ENCODE measurements at places on chromosomes 11 and 22. TPM values are rescaled to one million over a fixed set of nuclear protein-coding genes. Genes with fewer than 3 reads are reported as not detected.

The ARHGAP8 gene
- polyA plus RNA-seq, result 0.05 TPM

DNA sequence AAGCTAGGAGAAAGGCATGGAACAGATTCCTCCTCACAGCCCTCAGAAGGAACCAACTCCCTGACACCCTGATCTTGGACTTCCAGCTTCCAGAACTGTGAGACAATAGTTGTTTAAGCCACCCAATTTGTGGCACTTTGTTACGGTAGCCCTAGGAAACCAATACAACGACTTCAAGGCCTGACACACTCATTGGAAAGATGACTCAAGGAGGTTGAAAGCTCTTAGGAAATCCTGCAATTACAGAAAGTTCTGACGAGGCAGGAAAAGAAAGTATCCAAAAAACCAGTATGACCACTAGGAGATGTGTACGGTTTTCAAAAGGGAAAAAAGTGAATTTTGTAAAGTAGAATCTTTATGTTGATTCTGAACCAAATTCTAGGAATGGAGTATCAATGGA, 161.4 kb downstream of the SWAP70 start:
- DNase-seq, result no peak
- peaks cover 12% of the 10 kb centered on the region for H3K36me3 ChIP-seq
- H3K4me3 ChIP-seq, result no peak overlapping the region
- H3K27ac ChIP-seq, result no peak overlapping the region

DNA sequence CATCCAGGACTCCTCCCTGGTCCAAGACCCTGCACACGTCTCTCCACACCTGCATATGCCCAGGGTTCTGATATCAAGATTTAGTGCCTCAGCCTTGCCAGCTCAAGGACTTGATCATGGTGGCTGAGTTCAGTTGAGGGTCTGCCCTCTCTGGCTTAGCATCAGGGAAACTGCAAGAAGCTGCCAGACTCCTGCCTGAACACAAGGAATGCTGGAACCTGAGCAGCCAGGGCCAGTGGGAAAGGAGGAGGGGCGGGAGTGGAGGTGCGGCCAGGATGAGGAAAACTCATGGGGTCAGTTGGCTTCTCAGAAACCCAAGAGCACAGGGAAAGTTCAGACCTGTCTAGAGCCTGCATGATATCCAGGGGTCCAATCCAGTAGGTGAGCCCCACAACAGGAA, 546.1 kb downstream of the BUD13 start:
- peak overlapping the region; percentile 11 for H3K27ac ChIP-seq
- H3K27me3 ChIP-seq, result no peaks in the 10 kb centered on the region
- no peak for DNase-seq
- no peaks in the 10 kb centered on the region for H3K4me1 ChIP-seq
- H3K4me3 ChIP-seq, result no peak overlapping the region

DNA sequence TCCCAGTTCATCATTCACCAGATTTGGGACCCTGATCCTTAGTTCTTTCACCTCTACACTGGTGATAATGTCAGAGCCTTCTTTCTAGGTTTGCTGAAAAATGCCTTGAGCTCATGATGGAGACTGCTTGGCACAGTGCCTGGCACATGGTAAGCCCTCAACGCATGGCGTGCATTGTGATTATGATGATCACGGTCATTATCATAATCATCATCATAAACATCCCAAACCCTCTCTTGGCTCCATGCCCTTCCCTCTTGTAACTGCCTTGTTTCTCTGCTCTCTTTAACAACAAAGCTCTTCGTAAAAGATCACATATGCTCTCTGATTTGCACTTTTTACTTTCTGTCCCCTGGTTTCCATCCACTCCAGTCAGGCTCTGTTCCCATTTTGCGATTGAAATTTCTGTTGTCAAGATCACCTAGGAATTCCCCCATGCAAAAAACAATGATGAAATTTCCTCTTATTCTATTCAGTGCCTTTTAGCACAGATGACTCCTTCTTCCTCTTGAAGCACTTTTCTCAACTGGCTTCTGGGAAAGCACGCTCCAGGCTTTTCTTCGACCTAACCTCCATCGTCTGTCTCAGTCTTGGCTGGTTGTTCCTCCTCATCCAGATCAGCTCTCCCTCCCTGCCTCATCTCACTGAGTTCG, 479.1 kb downstream of the OPCML start:
- no peak overlapping the region for H3K27ac ChIP-seq
- no peaks in the 10 kb centered on the region for H3K4me1 ChIP-seq
- H3K36me3 ChIP-seq, result no peaks in the 10 kb centered on the region
- H3K27me3 ChIP-seq, result no peaks in the 10 kb centered on the region

- no peaks in the 10 kb centered on the region for H3K36me3 ChIP-seq
- DNase-seq, result no peak
- peaks cover 17% of the 10 kb centered on the region for H3K4me1 ChIP-seq
- no peak overlapping the region for H3K27ac ChIP-seq
- no peaks in the 10 kb centered on the region for H3K27me3 ChIP-seq
Measured at GRCh38 chr11:116707161-116707629, 65.6 kb downstream of the BUD13 start.

DNA sequence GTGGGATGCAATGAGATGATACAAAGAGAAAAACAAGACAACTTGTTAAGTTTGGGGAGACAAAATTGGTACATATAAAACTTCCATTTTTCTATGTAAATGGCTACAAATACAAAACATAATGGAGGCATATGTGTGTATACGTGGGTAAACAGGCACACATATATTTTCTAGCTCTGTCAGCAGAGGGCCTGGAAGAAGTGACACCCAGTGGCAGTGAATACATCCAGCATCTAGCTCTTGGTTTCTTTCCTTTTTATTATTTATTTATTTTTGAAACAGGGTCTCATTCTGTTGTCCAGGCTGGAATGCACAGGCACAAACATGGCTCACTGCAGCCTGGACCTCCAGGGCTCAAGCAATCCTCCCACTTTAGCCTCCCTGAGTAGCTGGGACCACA, 5.0 kb upstream of the RASL10A start:
- peaks cover 8% of the 10 kb centered on the region for H3K27me3 ChIP-seq
- no peak overlapping the region for H3K27ac ChIP-seq
- no peak overlapping the region for H3K4me3 ChIP-seq
- H3K4me1 ChIP-seq, result no peaks in the 10 kb centered on the region
- H3K36me3 ChIP-seq, result no peaks in the 10 kb centered on the region
- DNase-seq, result no peak

DNA sequence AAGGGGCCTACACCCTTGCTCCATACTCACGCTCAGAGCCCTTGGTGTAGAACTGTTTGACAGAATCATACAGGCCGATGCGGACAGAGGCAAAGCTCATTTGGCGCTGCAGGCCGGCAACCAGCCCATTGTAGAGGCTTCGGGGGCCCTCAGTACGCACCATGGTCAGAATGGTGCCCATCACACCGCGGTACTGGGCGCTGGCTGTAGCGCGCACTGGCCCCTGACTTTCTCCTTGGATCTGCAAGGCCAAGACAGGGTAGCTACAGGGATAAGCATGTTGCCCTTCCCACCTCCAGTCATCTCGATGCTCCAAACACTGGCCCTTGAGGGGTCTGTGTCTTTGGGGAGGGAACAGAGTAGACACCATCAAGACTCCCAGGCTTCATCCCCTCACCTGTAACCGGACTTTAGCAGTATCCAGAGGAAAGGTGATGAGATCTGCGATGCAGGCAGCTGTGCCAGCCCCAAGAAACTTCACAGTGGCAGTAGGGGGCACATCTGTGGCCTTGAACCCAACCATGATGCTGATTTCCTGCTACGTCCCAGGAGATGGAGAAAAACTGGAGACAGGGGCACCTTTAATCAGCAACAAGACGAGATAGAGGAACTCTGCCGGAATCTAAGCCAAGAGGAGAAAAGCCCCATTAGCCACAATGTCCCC, 4.7 kb downstream of the UCP2 start:
- no peak overlapping the region for H3K4me3 ChIP-seq
- H3K36me3 ChIP-seq, result peaks cover 4% of the 10 kb centered on the region
- H3K27ac ChIP-seq, result no peak overlapping the region
- peaks cover 14% of the 10 kb centered on the region for H3K4me1 ChIP-seq
- DNase-seq, result no peak
- no peaks in the 10 kb centered on the region for H3K27me3 ChIP-seq

DNA sequence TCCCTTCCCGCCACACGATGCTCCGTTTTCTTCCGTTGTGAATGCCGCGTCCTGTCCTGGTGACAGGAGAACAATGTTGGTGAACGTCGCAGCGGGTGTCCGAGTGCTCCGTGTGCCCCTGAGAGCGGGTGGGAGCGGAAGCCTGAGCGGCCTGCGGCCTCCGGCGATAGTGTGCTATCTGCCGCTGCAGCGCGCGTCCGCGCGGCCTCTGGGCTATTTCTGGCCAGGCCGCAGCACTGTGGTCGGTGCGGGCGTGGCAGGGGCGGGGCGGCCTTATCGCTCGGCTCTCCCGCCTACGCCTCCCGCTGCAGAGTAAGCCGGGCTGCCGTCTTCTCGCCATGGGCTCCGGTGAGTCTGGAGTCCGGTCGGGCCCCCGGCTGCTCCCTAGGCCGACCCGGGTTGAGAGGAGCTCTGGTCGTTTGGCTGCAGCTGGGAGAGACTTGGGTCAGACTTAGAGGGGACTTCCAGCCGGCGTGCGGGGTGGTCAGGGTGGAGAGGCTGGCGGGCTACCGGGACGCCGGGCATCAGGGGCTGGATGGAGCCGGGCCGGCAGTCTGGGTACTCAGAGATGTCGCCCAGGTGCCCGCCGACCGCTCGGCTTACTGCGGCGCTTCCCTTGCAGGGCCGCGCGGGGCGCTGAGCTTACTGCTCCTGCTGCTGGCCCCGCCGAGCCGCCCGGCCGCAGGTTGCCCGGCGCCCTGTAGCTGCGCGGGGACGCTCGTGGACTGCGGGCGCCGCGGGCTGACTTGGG, at the start of gene GP1BB:
TSS of gene GP1BB (plus strand) at position 308 of the 751 bp plus-strand sequence. CDS start at position 339, 31 bp downstream.
- H3K4me3 ChIP-seq, result no peak within 1 kb of the TSS
- H3K27ac ChIP-seq, result no peak within 1 kb of the TSS
- no peaks in the 10 kb centered on the region for H3K4me1 ChIP-seq
- H3K36me3 ChIP-seq, result no peaks in the 10 kb centered on the region
- no peaks in the 10 kb centered on the region for H3K27me3 ChIP-seq

The OR51B2 gene
- polyA plus RNA-seq, result not detected

The RIMBP3B gene
- not detected for polyA plus RNA-seq

The TUB gene
- polyA plus RNA-seq, result 11.3 TPM

- no peak overlapping the region for H3K27ac ChIP-seq
- DNase-seq, result peak; percentile 38
- H3K4me3 ChIP-seq, result no peak overlapping the region
- H3K4me1 ChIP-seq, result no peaks in the 10 kb centered on the region
- H3K27me3 ChIP-seq, result no peaks in the 10 kb centered on the region
Measured at GRCh38 chr11:1918436-1919315, 827 bp upstream of the TNNT3 start.

The OR10G4 gene
- not detected for polyA plus RNA-seq

The MEI1 gene
- polyA plus RNA-seq, result not detected

GRCh38 chr22:41925783-41926460, 684 bp downstream of the TNFRSF13C start:
- H3K36me3 ChIP-seq, result no peaks in the 10 kb centered on the region
- no peak overlapping the region for H3K27ac ChIP-seq
- no peak overlapping the region for H3K4me3 ChIP-seq
- peak; percentile 70 for DNase-seq

GRCh38 chr22:28222052-28222451, 303.0 kb upstream of the PITPNB start:
- no peak for DNase-seq
- H3K4me3 ChIP-seq, result no peak overlapping the region
- no peaks in the 10 kb centered on the region for H3K36me3 ChIP-seq
- peaks cover 38% of the 10 kb centered on the region for H3K4me1 ChIP-seq

- DNase-seq, result no peak
- H3K4me1 ChIP-seq, result no peaks in the 10 kb centered on the region
- H3K27me3 ChIP-seq, result no peaks in the 10 kb centered on the region
- H3K4me3 ChIP-seq, result no peak overlapping the region
Measured at GRCh38 chr22:20180640-20181039, 29.8 kb upstream of the CCDC188 start.

GRCh38 chr11:75601494-75601893, 39.4 kb downstream of the SERPINH1 start:
- H3K27ac ChIP-seq, result no peak overlapping the region
- no peaks in the 10 kb centered on the region for H3K27me3 ChIP-seq
- peaks cover 37% of the 10 kb centered on the region for H3K4me1 ChIP-seq
- H3K36me3 ChIP-seq, result no peaks in the 10 kb centered on the region
- no peak overlapping the region for H3K4me3 ChIP-seq
- no peak for DNase-seq

- no peaks in the 10 kb centered on the region for H3K27me3 ChIP-seq
- DNase-seq, result no peak
- H3K4me1 ChIP-seq, result peaks cover 3% of the 10 kb centered on the region
- no peak overlapping the region for H3K4me3 ChIP-seq
- no peak overlapping the region for H3K27ac ChIP-seq
- no peaks in the 10 kb centered on the region for H3K36me3 ChIP-seq
Measured at GRCh38 chr22:26565889-26566288, 24.0 kb downstream of the TPST2 start.

The OR4C6 gene
- not detected for polyA plus RNA-seq

The C11orf86 gene
- 0.08 TPM for polyA plus RNA-seq

DNA sequence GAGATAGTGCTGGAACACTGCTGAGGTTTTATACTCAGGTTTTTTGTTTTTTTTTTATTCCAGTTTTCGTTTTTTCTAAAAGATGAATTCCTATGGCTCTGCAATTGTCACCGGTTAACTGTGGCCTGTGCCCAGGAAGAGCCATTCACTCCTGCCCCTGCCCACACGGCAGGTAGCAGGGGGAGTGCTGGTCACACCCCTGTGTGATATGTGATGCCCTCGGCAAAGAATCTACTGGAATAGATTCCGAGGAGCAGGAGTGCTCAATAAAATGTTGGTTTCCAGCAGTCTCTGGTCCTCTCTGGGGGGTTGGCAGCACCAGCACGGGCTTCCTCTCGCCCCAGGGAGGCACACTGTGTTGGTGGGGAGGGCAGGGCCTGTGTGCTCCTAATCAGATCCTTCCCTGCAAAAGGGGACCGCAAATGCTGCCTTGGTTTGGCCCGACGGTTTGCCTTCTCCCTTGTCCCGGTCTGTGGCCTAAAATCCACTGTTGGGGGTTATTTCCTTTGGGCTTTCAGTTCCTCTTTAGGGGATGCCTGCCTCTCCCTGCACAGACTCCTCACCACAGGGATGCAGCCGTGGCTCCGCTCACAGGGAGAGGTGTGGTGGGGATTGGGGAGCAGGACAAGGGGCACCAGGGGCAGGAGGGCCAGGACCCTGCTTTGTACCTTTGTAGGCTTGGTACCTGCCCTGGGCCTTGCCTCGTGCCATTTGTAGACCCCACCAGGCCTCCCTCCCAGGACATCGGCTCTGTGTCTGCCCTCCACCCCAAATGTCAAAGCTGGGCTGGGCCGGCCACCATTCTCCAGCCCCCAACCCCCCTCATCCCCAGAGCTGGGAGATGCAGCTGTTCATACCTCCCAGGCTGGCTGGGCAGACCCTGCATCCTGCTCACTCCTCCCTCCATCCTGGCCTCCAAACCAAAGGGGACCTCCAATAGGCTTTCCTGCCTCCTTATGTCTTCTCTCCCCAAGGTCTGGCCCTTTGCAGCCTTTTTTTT, 13.5 kb downstream of the MCAT start:
- no peak overlapping the region for H3K4me3 ChIP-seq
- DNase-seq, result no peak
- no peaks in the 10 kb centered on the region for H3K4me1 ChIP-seq
- peaks cover 4% of the 10 kb centered on the region for H3K36me3 ChIP-seq

The PTPRJ gene
- polyA plus RNA-seq, result 4.7 TPM

The MOGAT2 gene
- not detected for polyA plus RNA-seq

GRCh38 chr11:2101171-2101675, 38.0 kb downstream of the IGF2 start:
- no peak overlapping the region for H3K27ac ChIP-seq
- no peaks in the 10 kb centered on the region for H3K36me3 ChIP-seq
- peak; percentile 22 for DNase-seq

Data from SK-N-SH (cell line).